Activated T-helper 1 cell treated with anti-CD3 and anti-CD28 coated beads, Interleukin-2, amount 50 U/mL, for 16 hours (primary cell): ENCODE measurements at places on chromosomes 4 and X.
A peak's percentile ranks its signal among the peaks of the same experiment; 100 is the strongest.

DNA sequence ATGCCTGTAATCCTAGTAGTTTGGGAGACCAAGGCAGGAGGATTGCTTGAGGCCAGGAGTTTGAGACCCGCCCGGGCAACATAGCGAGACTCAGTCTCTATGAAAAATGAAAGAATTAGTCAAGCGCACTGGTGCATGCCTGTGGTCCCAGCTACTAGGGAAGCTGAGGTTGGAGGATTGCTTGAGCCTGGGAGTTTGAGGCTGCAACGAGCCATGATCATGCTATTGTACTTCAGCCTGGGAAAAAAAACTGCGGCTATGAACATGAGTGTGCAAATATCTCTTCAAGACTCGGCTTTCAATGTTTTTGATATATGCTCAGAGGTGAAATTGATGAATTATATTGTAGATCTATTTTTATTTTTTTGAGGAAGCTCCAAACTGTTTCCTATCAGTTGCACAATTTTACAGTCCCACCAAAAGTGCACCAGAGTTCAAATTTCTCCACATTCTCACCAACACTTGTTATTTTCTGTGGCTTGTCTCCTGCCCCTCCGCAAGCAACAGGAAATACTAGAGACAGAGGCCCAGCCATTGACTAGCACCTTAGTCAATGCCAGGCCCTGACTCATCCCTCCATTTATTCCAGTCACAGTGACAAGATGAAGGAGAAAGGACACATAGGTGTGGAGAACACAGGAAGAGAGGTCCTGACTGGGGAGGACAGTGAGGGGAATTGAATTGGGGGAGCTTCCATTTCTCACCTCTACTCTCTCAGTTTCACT is 33.1 kb upstream of the ZNF41 start:
- no peak for DNase-seq

- no peak for DNase-seq
These were observed 13.7 kb upstream of the TMPRSS11E start for GRCh38 chr4:68433582-68433981.

DNA sequence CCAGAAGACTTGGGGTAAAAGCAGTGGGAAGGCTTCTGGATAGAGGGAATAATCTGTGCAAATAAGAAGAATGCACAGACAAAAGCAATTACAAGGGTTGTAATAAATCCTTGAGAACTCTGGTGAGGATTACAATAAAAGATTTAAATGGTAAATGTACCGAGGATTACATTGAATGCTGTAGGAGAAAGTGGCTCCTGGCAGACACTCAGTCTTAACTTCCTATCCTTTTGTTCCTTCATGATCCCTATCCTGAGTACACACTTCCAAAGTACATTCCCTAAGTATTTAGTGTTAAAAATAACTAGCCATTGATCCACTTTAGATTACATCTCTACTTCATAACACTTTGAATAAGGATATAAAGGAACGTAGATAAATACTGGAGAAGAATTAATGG is 205.4 kb downstream of the SPATA18 start:
- DNase-seq: no peak

DNA sequence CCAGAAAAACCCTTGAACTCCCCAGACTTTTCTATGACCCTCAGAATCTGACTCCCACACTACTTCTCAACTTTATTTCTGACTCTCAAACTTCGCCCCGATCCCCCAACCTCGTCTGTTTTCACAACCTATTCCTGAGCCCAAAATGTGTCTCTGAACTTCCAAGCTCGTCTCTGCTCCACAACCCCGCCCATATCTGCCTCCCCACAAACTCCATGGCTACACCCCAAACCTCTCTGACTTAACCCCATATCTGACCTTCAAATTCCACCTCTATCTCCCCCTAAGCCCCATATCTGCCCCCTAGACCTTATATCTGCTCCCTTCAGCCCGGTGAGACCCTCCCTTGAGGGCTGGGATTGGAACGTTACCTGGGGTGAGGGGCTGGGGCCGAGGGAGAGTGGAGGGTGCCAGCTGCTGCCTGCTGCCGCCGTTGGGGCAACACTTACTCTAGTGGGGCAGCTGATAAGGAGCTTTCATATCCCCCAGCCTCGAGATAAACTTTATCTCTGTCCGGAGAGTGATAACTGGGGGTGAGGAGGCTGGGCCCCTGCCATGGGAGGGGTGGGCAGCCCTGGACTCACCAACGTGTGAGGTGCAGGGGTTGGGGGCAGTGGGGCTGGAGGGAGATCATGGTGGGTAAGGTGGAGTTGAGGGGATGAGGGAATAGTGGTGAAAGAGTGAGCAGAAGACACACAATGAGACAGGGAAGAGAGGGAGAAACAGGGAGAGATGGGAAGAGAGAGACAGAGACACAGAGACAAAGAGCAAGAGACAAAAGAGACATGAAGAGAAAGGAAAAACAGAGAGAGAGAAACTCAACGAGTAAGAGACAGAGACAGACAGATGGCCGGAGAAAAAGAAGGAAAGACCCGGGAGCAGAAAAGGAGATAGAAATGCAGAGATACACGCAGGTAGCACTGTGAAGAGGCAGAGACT is 1.4 kb downstream of the GATA1 start:
- DNase-seq: no peak

- DNase-seq: peak; percentile 32
These were observed 2.3 kb downstream of the ZNF827 start for GRCh38 chr4:145936142-145936996.

DNA sequence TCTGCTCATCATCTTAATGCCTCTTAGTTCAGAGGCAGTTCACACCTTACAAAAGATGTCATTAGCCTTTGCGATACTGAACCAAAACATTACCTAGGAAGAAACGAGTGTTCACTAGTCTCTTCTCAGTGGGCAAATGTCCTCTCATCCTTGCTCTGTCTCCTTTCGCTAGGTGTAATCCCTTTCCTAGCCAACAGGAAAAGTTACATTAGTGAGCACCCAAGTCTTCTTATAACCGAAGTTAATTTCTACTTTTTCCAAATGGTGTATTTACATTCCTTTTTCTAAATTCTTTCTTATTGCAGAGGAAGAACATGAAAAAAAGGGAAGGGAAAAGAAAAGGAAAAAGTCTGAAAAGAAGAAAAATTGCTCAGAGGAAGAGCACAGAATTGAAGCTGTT is 46.9 kb downstream of the SMIM31 start:
- DNase-seq: no peak

DNA sequence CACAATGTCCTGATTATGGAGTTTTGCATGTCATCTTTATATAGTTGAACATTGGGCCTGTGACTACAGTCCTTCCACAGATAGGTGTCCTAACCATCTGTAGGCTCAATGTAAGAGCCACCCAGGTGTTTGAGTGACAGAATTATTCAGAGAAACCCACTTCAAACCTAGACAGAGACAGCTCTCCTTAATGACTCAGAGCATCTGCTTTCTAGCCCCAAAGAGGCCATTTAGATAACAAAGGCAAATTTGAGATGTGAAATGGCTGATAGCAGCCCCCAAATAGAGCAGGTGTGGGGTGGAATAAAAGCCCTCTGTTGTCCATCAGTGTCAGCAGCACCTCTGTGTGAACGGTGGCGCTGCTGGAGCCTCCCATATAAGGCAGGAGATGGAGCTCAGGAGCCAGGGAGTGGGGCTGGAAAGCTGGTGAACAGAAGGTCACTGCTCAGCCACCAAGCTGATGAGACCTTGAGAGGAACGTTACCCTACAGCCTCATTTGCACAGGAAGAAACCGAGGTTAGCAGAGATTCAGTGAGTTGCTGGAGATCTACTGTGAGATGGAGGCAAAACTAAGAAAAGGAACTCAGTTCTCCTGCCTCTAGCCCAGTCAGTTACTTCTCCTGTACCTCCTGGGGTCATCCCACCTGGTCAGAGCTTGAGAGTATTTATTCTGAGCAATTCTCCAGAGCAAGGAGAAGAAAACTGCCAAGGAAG is 153.3 kb upstream of the LNX1 start:
- no peak for DNase-seq

GRCh38 chr4:20462426-20463175 is 210.9 kb downstream of the SLIT2 start:
- no peak for DNase-seq

- no peak for DNase-seq
These were observed 18.2 kb downstream of the FTHL17 start for GRCh38 chrX:31053621-31054020.

- DNase-seq: no peak
These were observed 27.0 kb upstream of the PROM1 start for GRCh38 chr4:16110661-16111290.

- no peak for DNase-seq
These were observed 38.3 kb downstream of the RAPGEF2 start for GRCh38 chr4:159141193-159141592.

DNA sequence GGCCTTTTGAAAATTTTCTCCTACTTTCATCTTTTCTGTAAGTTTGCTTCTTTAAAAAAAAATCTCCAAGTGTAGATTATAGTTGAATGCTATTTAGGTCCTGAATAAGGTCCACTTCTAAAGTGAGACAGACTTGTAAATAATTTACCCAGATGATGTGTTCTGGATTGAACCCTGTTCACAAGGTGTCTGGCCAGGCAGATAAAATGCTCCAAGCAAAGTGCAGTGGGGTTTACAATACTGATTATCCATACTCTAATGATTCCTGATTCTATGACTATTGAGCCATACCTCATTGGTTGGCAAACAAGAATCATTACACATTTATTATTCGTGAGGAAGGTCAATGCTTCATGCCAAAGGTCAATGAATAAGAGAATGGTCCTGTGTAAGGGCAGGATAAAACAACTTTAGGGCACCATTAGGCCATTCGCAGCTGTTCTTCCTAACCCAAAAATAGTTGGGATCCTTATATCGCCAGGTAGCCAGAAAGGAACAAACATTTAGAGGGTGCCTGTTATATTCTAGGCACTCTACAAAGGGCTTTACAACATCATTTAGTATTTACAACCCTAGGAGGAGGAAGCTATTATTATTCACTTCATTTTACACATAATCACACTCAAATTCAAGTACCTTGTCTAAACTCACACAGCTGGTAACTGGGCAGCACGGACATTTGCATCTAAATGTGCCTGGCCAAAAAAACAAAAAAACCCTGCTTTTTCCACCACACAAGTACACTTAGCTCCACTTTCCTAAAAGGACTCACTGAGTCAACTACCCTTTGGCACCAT is 18.6 kb upstream of the SAT1 start:
- no peak for DNase-seq

DNA sequence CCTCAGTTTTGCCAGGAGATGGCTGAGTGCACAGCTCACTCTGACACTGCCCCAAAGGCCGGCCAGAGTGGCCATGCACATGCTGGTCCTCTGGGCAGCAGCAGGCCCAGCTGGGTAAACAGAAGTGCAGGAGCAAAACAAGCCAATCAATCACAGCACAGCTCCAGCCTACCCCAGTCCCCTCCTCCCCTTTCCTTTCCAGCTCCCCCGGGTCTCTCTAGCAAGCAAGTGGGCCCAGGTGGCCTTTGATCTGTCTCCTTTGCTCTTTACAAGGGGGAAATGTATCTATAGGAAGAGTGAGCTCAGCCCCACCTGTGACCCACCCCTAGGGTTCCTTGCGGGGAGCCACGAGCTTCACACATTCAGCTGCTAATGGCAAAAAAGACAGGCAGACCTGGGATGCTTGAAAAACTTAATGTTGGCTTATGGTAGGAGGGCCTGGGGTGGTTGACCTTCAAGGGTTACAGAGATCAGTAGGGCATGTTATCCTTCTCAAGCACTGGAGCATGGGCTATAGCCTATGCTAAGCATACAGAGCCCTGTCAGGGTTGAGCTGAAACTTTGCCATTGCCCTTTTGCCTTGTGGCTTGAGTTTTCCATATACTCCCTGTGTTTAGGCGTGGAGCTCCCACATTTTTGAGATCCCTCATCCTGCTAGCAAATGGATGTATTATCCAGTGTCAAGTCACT is 57.8 kb upstream of the PLAC1 start:
- DNase-seq: no peak

DNA sequence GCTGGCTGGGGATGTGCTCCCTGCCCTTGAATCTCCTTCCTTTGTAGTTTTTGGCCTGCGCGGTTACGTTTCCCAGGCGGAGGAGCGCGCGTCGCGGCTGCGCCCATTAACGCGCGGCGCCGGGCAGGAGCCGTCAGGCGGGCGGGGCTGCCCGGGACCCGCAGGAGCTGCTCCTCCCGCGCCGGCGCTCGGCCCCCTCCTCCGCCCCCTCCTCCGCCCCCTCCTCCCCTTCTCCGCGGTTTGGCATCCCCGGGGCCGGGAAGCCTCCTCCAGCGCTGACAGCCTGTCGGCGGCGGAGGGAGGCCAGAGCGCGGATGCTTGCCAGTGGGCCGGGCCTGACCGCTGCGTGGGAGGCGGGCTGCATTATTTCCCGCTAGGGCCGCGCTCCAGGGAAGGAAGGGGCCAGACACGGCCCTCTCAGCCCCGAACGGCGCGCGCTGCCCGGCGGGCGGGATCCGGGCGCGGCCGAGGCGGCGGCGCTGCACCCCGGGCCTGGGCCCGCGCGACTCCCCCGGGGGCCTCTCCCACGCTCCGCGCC is at the start of gene DCLK2:
DCLK2 (plus strand) TSS at position 405 of the 538 bp plus-strand sequence. CDS start 583 bp downstream, outside the sequence.
- no peak for DNase-seq

GRCh38 chr4:26094076-26094475 is 180.1 kb downstream of the SMIM20 start:
- DNase-seq: no peak

DNA sequence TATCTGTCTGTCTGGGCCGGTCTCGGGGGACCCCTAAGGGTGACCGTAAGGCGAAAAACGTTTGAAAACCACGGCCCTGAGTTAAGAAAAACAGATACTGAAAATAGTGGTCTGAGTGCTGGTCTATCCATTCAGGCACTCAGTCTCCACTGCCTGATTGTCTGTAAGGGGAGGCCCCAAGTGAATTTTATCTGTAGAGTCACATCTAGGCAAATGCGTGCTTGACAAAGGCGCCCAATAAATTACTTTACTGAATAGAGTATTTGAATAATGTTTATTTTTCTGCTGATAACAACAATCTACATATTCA is 465 bp downstream of the HNRNPH2 start:
- no peak for DNase-seq

DNA sequence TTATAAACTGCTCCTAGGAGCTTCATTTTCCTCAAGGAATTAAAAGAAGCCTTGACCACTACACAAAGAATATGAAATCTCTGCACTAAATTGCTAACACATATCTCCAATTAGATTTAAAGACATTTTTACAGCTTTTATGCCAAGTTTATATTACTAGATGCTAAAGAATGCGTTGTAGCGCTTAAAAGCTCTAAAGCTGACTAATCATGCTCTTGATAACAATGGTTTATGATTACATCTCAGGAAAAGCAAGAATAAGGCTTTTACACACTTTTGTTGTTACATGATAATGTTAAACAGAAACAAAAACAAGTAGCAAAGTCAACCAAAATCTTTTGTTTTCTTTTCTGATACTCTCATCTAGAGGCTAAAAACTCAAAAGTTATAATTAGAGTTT is 44.7 kb downstream of the SLC10A7 start:
- no peak for DNase-seq

GRCh38 chr4:87087015-87087414 is 133.4 kb downstream of the KLHL8 start:
- no peak for DNase-seq

GRCh38 chrX:155877288-155877687 is 3.9 kb upstream of the VAMP7 start:
- DNase-seq: no peak

- no peak for DNase-seq
These were observed 6.0 kb downstream of the SLC2A9 start for GRCh38 chr4:10015140-10015753.

- no peak for DNase-seq
These were observed 152.0 kb upstream of the SLC4A4 start for GRCh38 chr4:71186566-71187403.
